ENCODE measurements at places on chromosomes 1 and 21.

GRCh38 chr1:29459620-29459945, 223.3 kb downstream of the PTPRU start:
- DNase-seq = no peak

- peak; percentile 54 for DNase-seq
These were observed 66.0 kb downstream of the COL18A1 start for GRCh38 chr21:45470773-45471524.

DNA sequence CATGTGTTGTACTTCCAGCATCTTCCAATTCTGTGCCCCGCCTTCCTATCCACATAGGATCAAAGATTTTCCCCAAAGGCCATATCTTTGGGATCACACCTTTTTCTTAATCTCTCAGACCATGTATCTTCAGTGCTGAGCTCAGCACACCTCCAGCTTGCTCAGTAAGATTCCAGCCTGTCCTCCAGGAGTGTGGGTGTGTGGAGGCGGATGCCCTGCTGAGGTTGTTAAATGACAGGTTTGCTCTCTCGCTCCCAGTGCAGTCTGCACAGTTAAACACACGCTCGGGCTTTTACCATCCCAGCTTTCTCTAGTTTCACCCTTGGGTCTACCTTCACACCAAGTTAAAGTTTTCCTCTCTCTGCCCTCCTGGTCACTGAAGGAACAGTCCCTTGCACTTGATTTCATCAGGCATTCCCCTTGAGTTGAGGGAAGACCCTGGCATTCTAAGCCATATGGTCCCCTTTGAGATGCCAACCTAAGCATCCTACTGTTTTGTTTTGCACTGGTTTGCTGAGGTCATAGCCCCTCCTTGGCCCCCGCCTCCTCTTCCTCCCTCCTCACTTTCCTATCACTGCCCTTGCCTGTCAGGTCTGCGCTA, 13.7 kb downstream of the MYOG start:
- no peak for DNase-seq

- DNase-seq = no peak
These were observed 719 bp upstream of the PARS2 start for GRCh38 chr1:54764922-54765561.

GRCh38 chr1:13624526-13624925, 40.9 kb downstream of the PDPN start:
- no peak for DNase-seq

DNA sequence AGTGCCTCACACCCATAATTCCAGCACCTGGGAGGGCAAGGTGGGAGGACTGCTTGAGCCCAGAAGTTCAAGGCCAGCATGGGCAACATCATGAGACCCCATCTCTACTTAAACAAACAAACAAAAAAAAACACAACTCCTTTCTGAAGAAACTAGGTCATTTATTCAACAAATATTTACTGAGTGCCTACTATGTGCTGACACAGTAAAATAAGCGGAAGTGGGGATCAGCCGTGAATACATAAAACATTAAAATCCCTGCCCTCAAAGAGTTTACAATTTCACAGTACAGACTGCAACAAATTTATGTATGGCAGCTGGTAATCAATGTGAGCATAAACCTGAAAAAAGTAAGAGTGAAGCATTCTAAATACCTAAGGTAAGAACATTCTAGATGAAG, 65.3 kb downstream of the TUT4 start:
- no peak for DNase-seq

DNA sequence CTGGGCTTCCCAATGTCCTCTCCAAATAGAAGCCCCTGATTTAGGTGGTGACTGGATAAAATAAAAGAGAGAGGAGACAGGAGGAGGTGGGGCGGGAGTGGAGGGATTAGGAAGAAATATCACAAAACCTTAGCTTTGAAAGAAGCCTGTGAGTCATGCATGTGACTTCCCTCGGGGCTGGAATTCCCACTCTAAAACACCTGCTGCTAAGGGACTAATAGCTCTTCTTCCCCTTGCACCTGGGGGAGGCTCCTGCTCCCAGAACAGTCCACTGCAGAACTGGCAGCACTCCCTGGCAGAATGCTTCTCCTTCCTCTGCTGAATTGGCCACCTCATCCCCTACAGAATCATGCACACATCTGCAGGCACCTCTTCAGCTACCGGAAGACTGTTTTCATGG, 207.2 kb downstream of the ATG4C start:
- DNase-seq = no peak

DNA sequence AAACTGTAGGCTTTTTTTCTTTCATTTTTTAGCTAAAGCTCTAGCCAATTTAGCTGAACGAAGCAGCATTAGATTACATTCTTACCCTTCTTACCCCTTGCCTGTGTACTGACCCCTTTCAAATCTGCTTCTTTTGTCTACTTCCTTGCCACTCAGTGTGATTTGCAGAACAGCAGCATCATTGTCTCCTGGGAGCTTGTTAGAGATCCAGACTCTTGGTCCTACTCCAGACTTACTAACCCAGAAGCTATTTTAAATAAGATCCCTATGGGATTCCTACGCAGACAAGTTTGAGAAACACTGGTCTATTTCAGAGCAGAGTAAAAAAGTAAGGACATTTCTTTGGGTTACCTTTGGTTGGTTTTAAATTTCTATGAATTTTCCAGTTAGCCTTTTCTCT, 13.8 kb downstream of the LRRC39 start:
- no peak for DNase-seq

DNA sequence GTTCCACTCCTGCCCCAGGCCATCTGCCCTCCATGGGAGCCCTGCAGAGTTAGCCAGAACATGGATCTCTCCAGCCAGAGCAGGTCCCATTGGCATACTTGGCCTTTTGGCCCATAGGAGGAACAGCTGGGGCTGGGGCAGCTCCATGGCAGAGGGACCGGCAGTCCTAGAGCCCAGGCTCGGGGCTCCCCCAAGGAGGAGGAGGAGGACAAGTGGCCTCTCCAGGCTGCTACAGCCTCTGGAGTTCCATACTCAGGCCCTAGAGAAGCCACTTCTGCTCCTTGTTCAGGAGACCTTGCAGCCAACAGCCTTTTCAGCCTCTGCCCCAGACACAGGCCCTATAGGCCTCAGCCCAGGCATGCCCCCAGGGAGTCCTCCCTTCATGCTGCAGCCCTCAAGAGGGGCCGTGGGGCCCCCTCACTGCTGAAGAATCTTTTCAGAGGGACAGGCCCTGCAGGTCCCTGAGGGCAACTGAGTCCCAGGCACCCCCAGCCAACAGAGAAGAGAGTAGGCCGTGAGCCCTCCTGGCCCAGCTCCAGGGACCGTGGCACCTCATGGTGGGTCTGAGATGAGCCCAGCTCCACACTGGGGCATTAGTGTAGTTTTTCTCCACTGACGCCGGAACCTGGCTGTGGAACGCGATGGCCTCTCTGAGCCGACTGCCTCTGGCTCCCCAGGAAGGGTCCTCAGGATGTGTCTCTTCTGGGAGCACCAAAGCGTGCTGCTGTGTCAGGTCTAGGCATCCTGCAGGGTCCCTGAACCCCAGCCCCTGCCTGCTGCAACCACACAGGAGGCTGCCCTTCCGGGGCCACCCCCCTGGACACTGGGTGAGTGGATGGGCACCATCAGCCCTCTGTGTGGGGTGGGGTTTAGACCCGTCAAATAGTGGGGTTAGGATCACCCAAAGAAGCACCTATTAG, 297.6 kb upstream of the VAMP3 start:
- no peak for DNase-seq

DNA sequence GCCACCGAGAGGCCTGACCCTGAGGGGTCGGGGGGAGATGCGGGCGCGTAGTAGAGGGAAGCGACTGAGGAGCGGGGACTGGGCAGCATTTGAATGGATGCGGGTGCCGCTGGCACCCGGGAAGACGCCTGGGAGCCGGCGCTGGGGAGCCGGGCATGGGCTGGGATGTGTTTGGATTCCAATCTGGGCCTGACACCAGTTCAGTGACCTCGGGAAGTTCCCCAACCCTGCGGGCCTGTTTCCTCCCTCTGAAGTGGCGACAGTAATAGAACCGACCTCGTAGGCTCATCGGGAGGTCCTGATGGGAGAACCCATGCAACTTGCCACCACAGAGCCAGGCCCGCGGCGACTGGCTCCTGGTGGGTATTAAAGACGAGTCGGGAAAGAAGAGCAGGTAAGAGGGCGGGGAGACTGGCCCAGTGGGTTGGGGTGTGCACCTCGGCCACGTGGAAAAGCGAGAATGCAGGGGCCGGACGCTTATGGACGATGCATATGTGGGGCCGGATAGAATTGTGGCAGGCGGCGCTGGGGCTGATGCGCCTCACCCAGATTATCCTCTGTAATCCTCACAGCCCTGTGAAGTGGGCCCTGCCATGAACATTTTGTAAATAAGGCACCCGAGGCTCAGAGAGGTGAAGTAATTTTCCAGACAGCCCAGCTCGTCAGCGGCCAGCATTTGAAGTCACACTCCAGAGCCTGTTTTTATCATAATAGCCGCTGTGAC, 105.8 kb downstream of the SLC16A1 start:
- DNase-seq = no peak
